ENCODE measurements at places on chromosomes 7 and 10.

GRCh38 chr10:126569513-126570244 is 100.8 kb downstream of the C10orf90 start:
- DNase-seq = no peak

DNA sequence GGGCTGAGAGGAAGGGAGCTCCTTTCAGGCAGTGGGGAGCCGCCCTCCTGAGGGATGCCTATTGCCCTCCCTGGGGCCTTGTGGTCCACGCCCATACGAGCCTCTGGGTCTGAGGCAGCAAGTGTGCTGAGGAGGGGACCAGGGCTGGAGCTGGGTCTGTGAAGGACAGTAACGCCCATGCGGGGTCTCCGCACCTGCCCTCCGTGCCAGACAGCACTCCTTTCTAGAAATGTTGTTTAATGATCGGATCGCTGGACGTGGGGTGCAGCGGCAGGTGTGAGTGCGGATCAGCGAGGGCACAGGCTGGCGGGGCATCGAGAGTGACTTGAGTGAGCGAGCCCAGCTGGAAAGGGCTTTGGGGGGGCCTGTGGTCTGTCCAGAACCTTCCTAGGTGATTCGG is 70.1 kb downstream of the ELFN1 start:
- DNase-seq = no peak

DNA sequence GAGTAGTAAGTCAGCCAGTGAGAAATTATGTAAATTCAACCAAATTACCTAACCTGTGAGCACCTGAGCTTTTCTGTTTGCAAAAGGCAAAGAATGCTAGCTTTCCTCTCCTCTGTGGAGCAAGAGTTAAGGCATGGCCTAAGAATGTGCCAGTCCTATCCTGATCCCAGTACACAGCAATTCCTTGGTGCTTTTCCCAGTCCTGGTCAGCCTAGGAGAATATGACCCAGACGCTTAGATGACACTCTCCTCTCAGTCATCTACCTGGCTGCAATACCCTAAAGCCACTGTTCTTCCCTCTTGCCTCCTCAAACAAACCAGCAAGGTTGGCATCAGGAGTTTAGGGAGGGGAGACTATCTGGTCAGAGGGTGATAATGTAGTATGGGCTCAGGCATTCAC is 4.1 kb downstream of the PDLIM1 start:
- DNase-seq = no peak

DNA sequence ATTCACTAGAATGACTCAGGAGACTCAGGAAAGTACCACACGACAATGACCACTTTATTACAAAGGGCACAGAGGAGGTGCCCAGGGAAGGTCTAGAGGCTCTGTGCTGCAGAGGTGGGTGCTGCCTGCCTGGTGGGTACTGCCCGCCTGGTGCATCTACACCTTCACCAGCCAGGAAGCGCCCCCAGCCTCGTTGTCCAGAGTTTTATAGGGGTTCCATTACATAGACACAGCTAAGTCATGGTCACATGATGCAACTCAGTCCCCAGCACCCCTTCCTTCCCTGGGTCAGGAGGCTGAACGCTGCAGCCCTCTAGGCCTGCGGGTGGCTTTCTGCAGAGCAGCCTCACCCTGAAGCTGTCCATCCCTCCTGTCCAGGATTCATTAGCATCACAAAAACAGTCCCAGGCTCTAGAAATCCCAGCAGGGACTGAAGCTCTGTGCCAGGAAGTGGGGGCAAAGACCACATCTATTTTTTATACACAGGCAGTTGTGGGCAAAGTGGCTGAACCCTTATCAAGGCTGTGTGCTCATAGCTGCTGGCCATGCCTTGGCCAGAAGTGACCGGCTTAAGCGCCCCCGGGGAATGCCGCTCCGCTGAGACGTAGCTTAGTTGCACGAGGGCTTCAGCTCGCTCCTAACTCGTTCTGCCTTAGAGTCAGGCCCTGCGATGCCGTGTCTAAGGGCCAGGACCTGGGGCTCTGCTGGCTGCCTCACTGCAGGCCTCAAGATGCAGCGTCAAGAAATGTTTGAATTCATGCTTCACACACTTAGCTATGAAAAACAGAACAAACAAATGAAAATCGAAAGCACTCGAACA is 219.0 kb downstream of the GLRX3 start:
- no peak for DNase-seq

GRCh38 chr10:126294451-126294850 is 93.8 kb downstream of the ADAM12 start:
- no peak for DNase-seq

DNA sequence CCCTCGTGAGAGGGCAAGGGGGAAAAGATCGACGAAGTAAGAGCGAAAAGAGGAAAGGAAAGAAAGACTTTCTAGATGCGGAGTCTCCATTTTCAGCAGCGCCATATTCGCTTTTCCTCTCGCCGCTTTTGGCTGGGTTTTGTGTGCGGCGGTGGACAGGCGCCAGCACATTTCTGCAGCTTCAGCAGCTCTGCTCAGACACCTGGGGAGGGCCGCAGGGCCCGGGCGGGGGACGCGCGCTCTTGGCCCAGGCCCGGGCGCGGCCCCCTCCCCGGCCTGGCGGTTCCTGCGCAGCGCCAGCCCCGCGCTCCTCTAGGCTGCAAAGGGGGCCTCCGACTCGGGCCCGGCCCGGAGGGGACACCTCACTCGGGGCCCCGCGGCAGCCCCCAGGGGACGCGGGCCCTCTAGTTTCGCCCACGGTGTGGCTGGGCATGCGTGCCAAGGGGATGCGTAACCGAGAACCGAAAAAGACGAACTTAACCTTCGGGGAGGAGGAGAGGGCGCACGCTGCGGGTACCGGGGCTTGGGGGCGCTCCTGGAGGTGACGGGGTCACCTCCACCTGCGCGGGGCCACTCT is 34.5 kb upstream of the EBLN1 start:
- DNase-seq = no peak
